NCI-H524 treated with DMSO at 0.1 percent for 48 hours (cell line): ENCODE measurements at places on chromosomes 4 and X.

- DNase-seq = peak; percentile 30
Measured at GRCh38 chrX:154840856-154841255, 6.4 kb upstream of the SMIM9 start.

- DNase-seq = no peak
Measured at GRCh38 chrX:138986866-138987265, 275.3 kb upstream of the FGF13 start.

DNA sequence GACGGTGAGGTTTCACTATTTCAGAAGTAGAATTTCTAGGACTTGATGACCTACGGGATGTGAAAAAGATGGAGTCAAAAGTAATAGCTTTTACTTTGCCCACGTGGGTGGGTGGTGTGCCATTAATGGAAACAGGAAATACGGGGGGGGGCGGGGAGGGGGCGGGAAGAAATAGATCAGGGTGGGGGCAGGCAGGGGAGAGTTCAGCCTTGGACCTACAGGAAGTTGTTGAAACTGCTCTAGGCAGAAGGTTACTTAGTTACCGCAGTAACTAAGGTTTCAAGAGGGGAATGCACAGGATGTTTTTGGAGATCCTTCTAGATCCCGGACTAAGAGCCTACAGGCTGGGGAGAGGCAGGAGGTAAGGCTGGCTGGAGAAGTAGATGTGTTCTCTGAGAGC lies 3.6 kb upstream of the FHL1 start:
- no peak for DNase-seq

DNA sequence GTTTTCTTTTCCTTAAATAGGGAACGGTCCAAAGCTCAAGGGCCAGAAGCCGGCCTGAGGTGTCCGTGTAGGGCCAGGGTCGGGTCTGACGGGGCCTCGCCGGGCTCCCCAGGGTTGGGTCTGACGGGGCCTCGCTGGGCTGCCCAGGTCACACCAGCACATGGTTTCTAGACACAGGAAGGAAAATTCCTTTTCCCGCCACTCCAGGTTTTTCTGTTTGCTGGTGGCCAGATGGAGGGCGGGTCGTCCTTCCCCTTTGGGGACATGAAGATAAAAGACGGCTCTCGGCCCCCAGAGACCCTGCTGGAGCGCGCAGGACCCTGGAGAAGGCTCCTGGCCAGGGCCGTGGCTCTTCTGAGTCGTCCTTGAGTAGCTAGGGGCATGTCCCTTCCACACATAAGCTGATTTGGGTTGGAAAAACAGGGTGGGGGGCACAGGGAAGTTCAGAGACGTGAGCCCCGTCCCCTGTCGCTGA lies 35.1 kb downstream of the PIGG start:
- no peak for DNase-seq

DNA sequence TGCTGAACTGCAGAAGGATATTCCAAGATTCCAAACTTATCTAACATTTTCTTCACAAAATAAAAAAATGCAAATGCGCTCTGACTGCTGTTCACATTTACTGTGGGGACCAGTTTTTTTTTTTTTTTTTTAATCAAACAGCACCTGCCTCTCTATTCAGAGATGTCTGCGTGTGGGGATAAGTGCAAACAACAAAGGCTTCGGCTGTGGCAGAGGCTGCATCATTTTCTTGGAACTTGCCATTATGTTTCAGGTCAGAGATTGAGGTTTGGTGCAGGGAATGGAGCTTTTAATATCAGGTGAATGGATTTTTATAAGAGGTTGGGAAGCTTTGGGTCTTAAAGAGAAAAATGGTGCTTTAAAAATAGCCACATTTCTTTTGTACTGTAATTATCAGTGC lies 78.2 kb upstream of the TET2 start:
- no peak for DNase-seq

DNA sequence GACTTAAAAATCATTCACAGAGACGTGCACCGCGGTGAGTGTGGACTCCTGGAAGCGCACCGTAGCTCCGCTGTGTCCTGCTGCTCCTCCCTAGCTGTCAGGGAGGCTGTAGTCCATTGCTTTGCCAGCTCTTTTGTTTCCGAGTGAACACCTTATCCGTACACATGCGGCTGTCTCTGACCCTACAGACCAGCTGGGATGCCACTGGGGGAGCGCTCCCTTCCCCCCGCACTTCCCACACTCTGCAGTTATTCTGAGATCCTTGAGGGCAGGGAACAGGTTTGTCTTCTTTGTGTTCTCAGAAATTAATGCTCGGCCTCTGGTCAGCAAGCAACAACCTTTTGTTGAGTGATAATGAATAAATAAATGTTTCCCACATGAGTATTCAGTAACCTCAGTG lies 33.7 kb upstream of the MSANTD1 start:
- DNase-seq = no peak

- DNase-seq = no peak
Measured at GRCh38 chr4:113820108-113820507, 58.6 kb upstream of the CAMK2D start.

DNA sequence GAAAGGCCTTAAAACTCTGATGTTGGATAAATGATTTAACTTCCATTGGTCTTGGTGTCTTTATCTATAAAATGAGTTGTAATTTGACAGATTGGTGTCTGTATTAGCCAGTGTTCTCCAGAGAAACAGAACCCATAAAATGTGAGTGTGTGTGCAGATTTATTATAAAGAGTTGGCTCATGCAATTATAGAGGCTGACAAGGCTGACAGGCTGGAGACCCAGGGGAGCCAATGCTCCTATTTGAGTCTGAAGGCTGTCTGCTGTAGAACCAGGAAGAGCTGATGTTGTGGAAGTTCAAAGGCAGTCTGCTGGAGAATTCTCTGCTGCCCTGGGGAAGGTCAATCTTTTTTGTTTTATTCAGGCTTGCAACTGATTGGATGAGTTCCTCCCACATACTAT lies 131.7 kb downstream of the SLC4A4 start:
- DNase-seq = no peak

DNA sequence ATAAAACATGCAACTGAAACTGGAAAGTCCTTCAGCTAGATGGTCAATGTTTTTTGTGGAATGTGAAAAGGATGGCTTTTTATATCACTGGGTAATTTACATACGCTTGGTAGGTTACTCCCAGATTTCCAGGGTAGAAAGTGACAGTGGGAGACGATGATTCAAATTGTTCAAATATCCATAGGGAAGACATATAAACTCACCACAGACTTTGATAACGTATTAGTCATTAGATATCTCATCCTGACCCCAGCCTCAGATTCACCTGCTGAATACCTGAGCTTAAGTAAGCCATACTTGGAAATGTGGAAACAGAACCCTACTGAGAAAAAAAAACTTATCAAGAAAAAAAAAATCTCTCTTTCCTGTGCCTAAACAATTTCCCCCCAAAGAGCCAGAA lies 169.4 kb downstream of the ZNF674 start:
- no peak for DNase-seq

- DNase-seq = no peak
Measured at GRCh38 chr4:157702831-157703230, 470.0 kb downstream of the GASK1B start.

DNA sequence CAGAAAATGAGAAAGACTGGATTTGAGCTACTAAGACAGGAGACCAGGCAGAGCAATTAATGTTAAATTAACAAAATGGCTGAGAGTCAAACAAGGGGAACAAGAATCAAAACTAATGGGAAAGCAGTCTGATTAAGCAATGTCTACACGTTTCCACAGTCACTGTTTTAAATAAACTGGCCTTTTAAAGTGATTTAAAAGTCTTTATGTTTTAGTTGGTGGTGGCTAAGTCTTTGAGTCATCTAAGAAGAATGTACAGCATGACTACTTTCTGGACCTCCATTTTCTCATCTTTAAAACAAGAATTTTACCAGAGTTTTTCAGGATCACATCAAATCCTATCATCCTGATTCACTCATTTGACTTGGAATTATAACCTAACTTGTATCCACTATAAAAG lies 233.8 kb downstream of the ENOX2 start:
- DNase-seq = no peak

DNA sequence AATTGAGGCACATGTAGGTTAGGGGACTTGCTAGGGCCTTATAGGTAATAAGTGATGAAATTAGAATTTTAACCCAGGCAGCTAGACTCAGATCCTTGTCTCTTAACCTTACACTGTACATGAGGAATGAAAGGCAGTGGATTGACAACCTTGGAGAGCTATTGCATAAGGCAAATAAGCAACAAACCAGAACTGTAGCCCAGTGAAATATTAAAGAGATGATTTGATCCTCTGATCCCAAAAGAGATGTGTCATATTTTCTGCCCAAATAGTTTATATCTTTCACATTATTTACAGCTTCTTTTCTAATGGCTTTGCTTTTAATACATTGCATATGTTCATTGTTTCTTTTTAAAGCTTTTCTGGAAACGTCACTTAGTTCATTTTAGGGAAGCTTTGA lies 252.6 kb downstream of the ANK2 start:
- DNase-seq = no peak

- DNase-seq = no peak
Measured at GRCh38 chrX:122582280-122582974, 601.7 kb upstream of the GRIA3 start.

DNA sequence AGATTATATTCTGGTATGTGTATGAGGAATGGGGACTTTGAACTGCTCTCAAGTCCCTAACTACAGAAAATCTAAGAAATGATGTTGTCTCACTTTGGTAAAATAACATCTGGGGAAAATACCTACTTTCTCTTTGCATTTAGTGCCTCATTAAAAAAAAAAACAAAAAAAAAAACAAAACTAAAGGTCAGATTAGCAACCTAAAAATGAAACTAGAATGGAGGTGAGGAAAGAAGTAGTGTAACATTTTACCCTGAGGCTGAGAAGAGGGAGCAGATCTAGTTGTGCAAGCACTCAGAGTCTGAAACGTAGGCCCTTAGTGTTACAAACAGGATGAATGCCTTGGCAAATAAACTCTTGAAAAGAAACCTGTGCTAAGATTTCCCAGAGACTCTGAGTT lies 56.0 kb downstream of the VGLL1 start:
- no peak for DNase-seq
